ENCODE measurements at places on chromosomes 6 and 20.

DNA sequence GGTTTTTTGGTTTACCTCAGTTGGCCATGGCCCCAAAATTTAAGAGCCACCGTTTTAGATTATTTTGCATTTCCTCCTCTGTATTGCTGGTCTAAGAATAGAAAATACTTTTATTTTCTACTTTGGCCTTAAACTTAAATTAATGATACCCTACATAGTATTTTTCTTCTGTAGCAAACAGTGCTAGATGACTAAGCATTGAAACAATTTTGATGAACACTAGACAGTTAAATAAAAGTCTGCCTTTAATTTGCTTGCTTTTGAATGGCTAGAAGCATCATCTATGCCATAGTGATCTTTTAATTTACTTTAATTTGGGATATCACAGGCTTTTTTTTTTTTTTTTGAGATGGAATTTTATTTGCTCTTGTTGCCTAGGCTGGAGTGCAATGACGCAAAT, 106.4 kb downstream of the CD109 start:
- DNase-seq = no peak

- no peak for DNase-seq
Measured at GRCh38 chr20:64116541-64117431, 9.4 kb upstream of the NPBWR2 start.

DNA sequence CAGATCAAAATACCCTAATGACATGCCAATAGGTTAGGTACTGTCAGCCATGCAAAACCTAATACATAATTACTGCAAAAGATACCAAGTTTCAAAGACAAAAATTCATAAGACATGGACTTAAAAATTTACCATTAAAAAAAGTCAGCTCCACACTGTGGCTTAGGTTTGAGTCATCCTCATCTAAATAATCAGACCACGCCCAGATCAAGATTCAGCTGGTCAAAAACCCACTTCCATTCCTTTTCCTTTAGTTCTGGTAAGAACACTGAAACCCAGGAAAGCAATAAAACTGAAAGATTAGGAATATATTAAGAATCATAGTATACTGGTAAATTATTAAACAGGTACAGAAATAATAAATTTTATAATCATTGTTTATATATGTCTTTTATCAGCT, 81.0 kb upstream of the ASF1A start:
- no peak for DNase-seq

DNA sequence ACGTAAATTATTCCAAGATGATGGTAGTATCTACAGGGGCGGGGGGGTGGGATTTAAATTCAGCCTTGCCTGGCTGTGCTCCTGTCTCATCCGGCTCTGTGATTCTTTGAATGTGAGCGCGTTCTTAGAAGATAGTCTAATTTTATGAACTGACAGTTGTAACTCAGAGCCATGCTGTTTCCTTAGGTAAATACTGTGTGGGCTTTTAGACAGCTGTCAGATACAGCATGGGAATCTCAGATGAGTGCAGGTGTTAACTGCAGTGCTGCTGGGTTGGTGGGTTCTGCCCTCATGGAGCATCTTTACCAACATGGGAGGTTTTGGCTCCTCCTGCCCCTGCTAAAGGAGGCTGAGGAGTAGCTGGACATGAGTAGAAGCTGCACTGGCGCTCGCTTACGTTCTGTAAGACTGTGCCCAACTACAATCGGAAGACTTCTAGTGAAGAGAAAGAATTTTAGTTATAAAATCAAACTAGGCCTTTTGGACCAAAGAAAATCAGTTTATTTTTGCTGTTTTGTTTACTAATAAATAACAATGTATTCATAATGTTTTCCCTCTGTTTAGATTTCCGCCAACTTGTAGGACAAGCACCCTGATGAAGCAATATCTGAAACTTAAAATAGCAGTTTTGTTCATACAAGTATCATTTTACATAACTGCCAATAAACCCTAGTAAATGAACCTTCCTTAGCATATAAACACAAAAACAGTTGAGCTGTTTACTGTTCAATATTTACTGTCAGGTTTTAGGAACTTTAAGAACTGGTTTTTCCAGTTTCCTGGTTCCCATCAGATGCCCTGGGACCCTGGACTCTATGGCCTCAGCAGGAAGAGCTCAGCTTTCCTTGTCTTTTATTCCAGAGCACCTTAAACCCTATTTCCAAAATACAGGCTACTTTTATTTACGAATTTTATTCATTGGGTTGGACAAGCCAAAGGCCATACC, 66.1 kb downstream of the FAM120B start:
- DNase-seq = no peak

DNA sequence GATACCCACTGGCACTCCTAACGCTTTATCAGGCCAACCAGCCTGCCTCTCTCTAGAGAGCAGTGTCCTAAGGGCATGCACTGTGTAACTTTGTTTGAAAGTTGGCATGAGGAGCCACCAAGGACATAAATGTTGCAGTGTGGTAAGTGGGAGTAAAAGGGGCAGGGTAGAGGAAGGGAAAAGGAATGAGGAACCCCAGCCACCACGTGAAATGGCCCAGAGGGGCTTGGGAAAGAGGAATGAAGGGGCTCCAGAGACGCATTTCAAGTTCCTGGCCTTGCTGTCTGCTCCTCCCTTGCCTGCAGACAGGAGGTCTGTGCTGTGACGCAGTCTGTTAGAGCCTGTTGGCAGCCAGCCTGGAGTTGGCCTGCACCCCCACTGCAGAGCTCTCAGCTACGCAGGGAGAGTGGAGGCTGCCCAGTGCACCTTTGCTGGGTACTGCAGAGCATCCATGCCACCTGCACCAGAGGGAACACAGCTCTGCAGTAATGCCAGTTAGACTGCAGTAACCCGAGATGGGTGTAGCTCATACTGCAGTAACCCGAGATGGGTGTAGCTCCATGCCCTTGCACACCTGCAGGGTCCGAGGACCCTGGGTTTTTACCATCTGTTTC, 86.8 kb upstream of the SNAP25 start:
- peak; percentile 3 for DNase-seq

DNA sequence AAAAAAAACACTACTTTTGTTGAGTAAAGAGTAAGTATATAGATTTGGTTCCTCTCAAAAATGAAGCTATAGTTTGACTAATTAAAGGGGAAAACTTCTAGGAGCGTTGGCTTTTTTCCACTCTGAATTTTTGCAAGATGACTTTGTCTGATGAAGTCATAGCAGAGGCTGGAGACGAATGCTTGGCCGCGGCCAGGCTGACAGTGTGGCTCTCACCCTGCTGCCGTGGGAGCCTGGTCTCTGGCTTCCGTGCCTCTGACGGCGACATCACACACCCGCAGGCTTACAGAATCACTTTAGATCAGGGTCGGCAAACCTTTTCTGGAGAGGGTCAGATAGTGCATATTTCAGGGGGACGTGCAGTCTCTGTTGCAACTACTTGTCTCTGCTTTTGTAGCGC, 145.0 kb downstream of the PHACTR3 start:
- DNase-seq = no peak

DNA sequence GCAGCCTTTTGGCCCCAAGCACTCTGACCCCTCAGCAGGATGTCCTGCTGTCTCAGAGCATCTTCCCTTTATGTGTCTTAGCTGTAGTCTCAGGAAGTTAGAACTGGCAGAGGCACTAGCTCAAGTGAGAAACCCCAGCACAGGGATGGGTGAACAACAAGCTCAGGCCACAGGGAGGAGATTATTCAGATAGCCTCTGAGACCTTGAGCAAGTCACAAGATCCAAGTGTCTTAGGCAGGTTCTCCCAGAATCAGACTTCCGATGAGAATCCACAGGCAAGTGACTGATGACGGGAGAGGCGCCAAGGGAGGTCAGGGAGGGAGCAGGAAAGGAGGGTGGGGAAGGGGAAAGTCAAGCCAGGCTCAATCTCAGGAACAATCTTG, 13.0 kb upstream of the SYNDIG1 start:
- no peak for DNase-seq

DNA sequence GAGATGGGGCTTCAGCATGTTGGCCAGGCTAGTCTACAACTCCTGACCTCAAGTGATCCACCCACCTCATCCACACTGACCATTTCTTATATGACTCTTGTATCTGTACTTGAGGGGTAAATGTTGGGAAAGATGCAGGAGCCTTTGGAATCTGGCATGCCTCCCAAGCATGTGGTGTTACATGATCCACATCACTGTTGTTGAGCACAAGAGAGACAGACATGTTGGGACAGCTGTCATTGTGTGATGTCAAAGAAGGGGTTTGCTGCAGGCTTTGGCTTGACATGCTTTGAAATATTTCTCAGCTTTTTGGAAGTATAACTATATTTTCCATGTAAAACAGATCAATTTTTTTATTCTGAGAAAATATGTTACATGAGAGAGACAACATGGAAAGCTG, 139.9 kb downstream of the MOXD1 start:
- no peak for DNase-seq

- no peak for DNase-seq
Measured at GRCh38 chr20:46073443-46073842, 16.3 kb downstream of the NCOA5 start.

GRCh38 chr20:21235484-21236445, 67.4 kb upstream of the XRN2 start:
- peak; percentile 75 for DNase-seq

DNA sequence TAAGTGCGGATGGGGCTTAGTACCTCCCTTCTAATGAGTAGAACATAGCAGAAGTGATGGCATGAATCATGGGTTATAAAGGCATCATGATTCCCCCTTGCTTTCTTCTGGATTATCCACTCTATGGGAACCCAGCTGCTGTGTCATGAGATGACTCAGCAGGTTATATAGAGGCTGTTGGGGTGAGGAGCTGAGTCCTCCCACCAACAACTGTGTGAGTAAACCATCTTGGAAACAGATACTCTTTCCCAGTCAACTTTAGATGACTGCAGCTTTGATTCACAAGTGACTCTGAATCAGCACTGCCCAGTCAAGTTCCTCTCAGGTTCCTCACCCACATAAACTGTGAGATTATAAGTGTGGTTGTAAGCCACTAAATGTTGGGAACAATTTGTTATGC, 46.3 kb downstream of the FAM83B start:
- no peak for DNase-seq

GRCh38 chr6:34383656-34384320, 8.7 kb downstream of the NUDT3 start:
- DNase-seq = no peak

DNA sequence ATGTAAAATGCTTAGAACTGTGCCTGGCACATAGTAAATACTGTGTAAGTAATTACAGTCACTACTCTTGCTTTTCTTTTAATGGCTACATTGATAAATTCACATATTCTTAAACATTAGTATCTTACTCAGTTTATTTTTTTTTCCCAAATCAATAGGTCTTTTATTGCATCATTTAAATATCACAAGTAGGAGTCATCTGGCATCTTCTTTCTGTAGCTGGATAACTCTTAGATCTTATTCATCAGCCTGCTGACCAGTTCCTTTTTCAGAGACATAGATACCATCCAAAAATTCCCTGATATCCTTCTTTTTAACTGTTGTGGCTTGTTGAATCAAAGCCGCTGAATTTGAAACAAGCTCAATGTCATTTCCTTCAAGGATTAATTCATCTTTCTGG, 20.0 kb upstream of the PHF3 start:
- no peak for DNase-seq

- DNase-seq = no peak
Measured at GRCh38 chr6:7262746-7263518, 50.1 kb downstream of the SSR1 start.

DNA sequence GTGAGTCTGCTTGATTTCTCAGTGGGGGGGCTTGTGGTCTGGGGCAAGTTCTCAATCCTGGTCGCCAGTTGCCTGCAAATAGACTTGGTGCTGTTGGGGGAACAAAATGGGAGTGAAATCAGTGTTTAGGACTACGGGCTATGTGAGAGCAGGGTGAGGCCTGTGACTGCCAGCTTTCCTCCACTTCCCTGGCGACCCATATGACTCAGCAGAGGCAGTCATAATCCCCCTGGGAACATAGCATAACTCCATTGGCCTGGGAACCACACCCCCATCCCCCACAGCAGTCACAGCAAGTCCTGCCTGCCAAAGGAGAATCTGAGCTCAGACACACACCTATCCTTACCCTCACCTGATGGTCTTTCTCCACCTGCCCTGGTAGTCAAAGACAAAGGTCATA, 387.9 kb downstream of the LMBRD1 start:
- no peak for DNase-seq

DNA sequence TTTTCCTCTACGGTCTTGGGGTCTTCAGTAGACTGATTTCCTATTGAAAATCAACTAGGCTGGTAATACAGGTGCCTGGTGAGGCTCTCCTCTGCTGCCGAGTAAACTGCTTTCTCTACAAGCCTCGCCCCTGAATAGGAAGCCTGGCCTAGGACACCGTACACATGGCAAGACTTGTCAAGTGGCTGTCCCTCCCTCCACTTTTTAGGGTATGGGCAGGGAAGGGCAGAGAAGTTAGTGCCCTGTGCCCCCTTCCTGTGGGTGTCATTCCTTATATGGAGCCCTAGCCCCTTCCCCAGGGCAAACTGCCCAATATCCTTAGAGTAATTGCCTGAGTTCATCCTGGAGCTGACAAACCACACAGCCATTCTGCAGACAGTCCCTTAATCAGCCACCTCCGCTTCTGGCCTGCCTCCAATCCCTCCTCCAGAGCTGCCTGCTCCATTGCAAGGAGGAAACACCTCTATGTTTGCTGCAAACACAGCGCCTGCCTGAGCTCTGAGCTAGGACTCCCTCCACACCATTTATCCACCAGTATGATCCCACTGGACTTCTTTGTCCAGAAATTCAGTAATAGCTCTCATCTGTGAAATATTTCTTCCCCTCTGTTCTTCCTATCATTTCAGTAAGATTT, 93.1 kb downstream of the CHD6 start:
- peak; percentile 61 for DNase-seq

GRCh38 chr20:44136579-44137265, 50.3 kb downstream of the JPH2 start:
- no peak for DNase-seq

DNA sequence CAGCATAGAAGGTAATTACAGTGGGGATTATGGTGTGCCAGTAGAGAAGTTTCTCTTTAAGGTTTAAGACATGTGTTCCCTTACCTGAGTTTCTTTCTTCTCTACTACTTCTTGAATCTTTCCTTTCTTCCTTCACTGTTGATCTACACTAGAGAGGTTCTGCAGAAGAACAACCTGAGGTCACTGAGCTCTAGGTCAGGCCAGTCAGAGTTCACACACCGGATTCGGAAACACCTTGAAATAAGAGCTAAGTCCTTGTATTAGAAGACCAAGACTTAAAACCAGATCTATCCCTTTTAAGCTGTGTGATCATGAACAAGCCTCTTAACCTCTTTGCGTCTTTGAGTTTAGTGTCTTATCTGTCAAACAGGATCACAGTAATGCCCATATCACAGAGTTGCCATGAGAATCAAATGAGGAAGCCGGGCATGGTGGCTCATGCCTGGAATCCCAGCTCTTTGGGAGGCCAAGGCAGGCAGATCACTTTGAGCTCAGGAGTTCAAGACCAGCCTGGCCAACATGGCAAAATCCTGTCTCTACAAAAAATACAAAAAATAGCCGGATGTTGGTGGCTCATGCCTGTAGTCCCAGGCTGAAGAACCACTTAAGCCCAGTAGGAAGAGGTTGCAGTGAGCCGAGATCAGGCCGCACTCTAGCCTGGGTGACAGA, 22.0 kb upstream of the TGM3 start:
- DNase-seq = no peak

GRCh38 chr6:167093922-167094432, 28.9 kb upstream of the CCR6 start:
- DNase-seq = no peak
